ENCODE measurements at places on chromosomes 2 and 18.

DNA sequence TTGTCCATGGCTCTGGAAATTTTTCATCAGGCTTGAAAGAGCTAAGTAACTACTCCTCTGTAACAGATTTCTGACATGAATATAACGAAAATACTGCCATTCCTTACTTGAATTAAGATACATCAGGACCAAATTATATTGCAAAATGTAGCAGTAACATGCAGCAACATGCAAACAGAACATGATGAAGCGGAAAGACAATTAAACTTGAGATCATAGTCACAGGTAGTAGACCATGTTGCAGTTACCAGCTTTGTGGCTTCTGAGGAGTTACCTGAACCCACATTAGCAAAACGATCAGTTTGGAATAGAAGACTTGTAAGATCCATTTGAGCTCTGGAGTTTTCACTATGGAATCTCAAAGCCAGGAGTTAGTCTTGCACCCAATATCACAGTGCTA is 76.2 kb downstream of the MREG start:
- no peak for DNase-seq

GRCh38 chr2:62774555-62775366 is 69.2 kb downstream of the EHBP1 start:
- peak; percentile 4 for DNase-seq

- DNase-seq = no peak
Measured at GRCh38 chr18:41905786-41906527, 49.1 kb upstream of the PIK3C3 start.

DNA sequence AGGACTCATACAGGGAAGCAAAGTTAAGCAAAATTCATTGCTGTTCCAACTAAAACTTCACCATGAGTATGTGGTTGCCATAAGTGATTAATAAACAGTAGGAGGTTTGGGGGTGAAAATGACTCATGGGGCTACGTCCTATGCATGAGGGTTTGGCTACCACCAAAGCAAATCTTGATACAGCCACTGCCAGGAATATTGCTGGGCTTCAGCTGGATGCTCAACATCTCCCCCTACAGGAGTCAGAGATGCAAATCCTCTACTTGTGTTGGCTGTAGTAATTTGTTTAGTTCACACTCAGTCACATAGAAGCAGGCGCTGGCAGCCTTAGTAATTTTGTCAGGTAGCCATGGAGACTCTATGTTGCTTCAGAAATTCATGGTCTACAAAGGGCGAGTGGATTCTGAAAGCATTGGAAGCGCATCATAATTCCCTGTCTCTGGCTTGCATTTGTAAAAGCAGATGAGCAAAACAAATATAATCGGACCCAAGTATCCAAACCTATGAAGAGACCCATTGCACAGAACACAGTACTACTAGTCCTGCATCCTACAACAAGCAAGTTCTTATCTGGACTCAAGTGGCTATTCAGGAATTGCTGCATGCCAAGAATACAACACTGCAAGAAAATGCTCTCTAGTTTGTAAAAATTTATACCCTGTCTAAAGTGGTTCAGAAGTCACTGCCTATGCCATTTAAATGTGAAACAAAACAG is 76.0 kb downstream of the CD28 start:
- DNase-seq = peak; percentile 45

DNA sequence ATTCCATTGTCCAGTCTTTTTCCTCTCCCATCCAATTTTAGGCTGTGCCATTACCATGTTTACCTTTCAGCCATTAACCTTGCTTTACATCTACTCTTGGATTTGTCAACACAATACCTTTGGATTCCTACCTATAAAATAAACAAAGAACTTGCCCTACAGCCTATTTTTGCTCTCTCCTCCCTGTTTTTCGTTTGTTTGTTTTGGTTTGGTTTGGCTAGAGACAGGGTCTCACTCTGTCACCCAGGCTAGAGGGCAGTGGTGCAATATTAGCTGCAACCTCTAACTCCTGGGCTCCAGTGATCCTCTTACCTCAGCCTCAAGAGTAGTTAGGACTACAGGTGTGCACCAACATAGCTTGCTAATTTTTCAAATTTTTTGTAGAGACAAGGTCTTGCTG is 76.1 kb downstream of the SP100 start:
- DNase-seq = no peak

DNA sequence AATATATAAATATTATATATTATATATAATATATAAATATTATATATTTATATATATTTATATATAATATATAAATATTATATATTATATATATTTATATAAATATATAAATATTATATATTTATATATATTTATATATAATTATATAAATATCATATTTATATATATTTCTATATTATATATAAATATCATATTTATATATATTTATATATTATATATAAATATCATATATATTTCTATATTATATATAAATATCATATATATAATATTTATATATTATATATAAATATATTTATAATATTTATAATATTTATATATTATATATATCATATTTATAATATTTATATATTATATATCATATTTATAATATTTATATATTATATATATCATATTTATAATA is 321.4 kb downstream of the CDH2 start:
- no peak for DNase-seq

- DNase-seq = peak; percentile 28
Measured at GRCh38 chr2:23940718-23941620, 706 bp downstream of the UBXN2A start.

- DNase-seq = no peak
Measured at GRCh38 chr2:134522496-134523455, 196.0 kb downstream of the TMEM163 start.

DNA sequence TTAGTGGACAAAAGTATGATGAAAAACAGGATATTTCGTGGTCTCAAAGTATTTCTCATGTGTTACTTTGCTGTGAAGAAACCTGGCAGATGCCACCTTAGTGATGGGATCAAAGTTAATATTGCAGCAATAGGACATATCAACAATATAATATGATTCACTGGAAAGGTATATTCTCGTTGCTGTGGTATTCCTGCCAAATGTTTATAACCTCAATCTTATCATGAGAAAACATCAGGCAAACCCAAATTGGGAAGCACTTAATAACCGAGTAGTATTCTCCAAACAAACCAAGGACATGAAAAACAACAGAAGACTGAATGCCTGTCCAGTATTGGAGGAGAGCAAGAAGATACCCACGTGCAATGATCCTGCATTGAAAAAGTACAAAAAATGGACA is 302.6 kb upstream of the MC4R start:
- DNase-seq = no peak

GRCh38 chr2:239816576-239817467 is 208.3 kb downstream of the NDUFA10 start:
- DNase-seq = no peak

- no peak for DNase-seq
Measured at GRCh38 chr2:100742277-100743254, 77.4 kb upstream of the NPAS2 start.

- DNase-seq = no peak
Measured at GRCh38 chr2:38751596-38752410, 642 bp upstream of the SRSF7 start.

DNA sequence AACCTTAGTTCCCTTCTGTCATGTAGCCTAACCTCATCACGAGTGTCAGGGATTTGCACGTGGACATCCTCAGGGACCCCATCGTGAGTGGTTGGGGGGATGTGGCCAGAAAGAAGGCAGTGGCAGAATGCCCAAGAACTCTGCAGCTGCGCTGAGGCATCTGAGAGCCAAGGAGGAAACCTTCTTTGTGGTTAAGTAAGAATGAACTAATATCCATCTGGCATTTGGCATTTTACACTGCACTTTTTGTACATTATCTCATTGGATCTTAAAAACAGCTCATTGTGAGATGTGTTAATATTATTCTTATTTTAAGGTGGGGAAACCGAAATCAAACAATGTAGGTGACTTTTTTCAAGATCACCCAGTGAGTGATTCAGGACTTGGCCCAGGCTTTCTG is 32.6 kb upstream of the APCDD1 start:
- no peak for DNase-seq

DNA sequence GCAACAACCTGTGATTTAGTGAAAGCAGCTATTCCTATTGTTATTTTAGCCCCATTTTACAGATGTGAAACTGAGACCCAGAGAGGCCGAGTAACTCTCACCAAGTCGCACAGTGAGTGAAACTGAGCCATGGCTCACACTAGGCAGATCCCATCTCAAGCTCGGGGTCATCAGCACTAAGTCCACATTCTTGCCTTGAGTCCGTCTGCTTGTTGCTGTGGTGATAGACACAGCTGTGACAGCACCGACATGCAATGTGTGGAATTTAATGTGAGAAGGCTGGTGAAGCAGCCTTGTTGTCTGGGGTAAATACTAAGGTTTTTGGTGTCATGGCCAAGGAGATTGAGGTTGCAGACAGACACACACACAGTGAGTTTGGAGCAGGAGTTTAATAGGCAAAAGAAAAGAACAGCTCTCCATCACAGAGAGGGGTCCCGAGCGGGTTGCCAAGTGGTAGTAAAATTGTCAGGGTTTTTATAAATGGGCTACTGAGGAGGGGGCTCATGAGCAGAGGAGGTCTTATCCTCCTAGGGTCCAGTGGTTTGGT is 40.2 kb upstream of the GMCL1 start:
- DNase-seq = no peak

- DNase-seq = no peak
Measured at GRCh38 chr2:203786549-203787351, 80.3 kb downstream of the CD28 start.

DNA sequence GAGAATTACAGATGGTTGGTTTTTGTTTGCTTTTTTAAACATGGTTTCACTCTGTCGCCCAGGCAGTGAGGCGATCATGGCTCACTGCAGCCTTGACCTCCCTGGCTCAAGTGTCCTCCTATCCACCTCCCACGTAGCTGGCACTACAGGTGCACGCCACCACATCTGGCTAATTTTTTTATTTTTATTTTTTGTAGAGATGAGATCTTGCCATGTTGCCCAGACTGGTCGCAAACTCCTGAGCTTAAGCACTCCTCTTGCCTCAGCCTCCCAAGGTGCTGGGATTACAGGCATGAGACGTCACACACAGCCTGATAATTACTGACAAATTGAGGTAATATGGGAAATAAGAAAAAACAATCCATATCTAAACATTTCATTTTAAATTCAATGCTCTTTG is 110.5 kb upstream of the ZSWIM2 start:
- DNase-seq = no peak

DNA sequence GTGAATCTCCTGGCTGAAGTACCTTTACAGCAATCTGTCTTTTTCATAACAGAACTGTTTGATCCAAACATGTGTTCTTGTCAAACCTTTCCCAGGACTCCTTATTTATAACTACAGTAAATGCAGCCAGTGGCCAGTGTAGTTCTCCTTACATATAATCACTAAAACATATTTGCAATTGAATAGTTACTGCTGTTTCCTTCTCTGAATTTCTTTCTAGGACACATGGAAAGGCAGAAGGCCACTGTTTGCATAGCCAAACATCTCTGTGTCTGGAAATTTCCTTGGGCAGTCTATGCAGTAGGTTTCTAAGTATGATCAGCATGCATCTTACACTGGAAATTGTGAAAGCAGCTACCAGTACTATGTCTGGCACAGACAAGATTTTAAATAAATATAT is 57.4 kb upstream of the COL3A1 start:
- DNase-seq = no peak

GRCh38 chr2:111117598-111118480 is 2.9 kb upstream of the BCL2L11 start:
- DNase-seq = no peak

- DNase-seq = no peak
Measured at GRCh38 chr18:37701967-37702366, 136.4 kb upstream of the CELF4 start.

GRCh38 chr2:143679617-143680016 is 550.4 kb downstream of the ARHGAP15 start:
- DNase-seq = no peak

- no peak for DNase-seq
Measured at GRCh38 chr18:12098374-12098773, 4.7 kb downstream of the ANKRD62 start.

DNA sequence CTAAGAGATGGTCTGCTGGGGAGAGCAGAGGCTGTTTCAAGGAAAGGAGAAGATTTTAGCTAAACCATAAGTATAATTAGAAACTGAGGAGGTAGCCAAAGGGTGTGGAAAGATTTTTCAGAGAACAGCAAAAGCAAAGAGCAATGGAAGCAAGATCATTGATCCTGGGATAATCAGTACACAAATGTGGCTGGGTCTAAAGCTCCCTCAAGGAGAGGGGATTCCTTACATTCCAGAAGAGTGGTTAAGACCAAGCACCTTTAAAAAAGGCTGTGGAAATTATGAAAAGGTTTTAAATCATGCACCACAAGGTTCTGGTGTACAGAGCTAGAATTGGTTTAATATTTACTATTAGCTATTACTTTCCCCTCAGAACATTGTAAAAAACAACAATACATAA is 246.0 kb upstream of the UBE2E3 start:
- DNase-seq = no peak

DNA sequence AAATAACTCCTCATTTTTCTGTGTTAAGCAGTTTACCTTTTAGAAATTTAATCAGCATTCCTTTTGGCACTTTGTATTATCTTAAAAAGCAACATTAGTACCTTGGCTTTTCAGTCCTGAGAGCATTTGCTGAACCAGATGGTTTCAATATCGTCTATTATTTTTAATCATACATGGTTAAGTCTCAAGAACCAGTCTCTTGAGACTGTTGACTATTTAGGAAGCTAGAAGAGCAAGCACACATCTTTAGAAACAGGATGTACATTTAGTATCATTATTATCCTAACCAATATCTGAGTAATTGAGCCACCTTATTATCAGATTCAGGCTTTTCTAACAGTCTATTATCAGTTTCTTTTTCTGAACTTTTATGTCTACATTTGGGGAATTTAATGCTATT is 28.2 kb upstream of the ZEB2 start:
- no peak for DNase-seq

DNA sequence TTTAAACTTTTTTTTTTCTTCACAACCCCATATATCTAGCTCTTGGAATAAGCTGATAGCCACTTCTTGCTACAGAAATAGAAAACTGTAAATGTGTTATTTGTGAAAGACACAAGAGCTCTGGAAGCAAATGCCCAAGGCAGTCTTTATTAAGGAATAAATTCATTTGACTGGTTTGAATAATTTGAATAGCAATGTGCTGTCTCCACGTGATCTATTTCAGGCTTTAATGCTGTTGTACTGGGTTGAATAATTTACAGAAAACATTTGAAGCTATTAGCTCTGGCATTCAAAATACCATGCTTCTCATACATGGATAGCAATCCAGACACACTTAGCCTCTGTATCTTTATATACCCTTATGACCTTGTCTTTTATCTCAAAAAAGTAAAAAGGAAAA is 366.7 kb upstream of the KCNJ3 start:
- DNase-seq = no peak

DNA sequence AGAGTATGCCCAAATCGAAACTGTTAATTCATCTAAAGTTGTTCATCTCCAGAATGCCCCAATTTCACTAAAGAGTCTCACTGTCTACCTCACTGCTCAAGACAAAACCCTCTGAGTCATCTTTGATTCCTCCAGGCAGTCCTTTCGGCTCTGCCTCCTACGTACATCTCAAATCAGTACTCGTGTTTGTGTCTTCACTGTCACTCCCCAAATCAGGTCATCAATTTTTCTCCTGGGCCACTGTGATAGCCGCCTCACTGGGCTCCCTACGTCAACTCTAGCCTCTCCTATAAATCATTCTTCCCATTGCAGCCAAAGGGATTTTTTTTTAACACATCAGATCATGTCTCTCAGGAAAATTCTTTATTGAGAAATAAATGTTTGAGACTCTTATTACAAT is 42.1 kb upstream of the TTC39C start:
- DNase-seq = no peak

GRCh38 chr2:169118060-169118459 is 48.7 kb downstream of the DHRS9 start:
- DNase-seq = no peak

- no peak for DNase-seq
Measured at GRCh38 chr2:164739966-164740365, 101.7 kb downstream of the COBLL1 start.

- DNase-seq = no peak
Measured at GRCh38 chr2:223036790-223037444, 15.1 kb upstream of the KCNE4 start.

All from effector CD4-positive, alpha-beta T cell (primary cell).